Activated naive CD8-positive, alpha-beta T cell treated with anti-CD3 and anti-CD28 coated beads, Interleukin-2, amount 10 ng/mL, durations not matched to agents 7 days and 5 days (primary cell): ENCODE measurements at places on chromosomes 4 and X. TPM values are rescaled to one million over a fixed set of nuclear protein-coding genes. Genes with fewer than 3 reads are reported as not detected.

Gene GPR173
- total RNA-seq, result 0.08 TPM

- no peak for DNase-seq
These were observed 38.0 kb downstream of the TRIM2 start for GRCh38 chr4:153241970-153242838.

DNA sequence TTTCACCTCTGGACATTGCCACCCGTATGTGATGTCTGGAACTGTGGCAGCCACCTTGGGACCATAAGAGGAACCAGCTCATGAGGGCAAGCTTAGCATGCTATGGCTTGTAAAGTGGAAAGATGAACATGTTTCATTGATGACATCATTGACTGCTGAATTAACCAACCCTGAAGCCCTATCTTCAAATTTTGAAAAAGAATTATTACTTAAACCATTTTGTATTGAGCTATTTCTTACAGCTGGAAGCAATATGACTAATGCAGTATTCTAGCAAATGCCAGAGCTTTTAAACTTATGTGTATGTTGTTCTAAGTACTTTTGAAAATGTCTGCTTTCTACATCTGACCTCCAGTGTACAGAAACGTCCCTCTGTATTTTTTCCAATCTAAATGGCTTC, 18.1 kb downstream of the GUCY2F start:
- no peak for DNase-seq

DNA sequence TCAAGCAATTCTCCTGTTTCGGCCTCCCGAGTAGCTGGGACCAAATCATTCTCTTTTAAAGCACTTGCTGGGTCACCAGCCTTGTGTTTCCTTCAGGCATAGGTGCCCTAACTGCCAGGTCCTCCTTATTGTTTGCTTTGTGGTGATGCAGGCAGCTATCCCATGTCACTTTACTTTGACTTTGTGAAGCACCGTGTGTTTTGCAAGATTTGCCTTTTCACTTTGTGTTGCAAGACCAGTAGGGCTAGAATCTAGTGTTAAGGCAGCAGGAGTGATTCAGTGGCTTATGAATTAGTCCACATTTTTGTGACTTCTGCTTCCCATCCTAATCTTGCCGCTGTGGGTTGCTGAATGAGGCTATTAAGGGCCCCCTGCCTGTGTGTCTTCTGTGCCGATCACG, 20.2 kb downstream of the SYAP1 start:
- no peak for DNase-seq

- DNase-seq, result no peak
These were observed 1.4 kb downstream of the AMMECR1 start for GRCh38 chrX:110316351-110317060.

Gene PPP1R2C
- total RNA-seq, result not detected

- no peak for DNase-seq
These were observed 120.3 kb upstream of the PRKG2 start for GRCh38 chr4:81335122-81335912.

Gene MTTP
- total RNA-seq, result 0.43 TPM

DNA sequence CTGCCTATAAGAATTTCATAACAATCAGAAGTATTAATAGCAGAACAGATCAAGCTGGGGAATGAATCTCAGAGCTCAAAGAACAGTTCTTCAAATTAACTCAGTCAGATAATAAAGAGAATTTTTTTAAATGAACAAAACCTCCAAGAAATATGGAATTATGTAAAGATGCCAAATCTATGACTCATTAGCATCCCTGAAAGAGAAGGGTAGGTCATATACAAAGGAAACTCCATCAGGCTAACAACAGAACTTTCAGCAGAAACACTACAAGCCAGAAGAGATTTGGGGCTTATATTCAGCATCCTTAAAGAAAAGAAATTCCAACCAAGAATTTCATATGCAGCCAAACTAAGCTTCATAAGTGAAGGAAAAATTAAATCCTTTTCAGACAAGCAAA, 28.6 kb downstream of the CBR4 start:
- no peak for DNase-seq

- DNase-seq, result no peak
These were observed 78.7 kb downstream of the PPARGC1A start for GRCh38 chr4:23811161-23811560.

GRCh38 chrX:17242470-17242869, 132.5 kb upstream of the NHS start:
- no peak for DNase-seq
